ENCODE measurements at places on chromosomes 1 and 21. TPM values are rescaled to one million over a fixed set of nuclear protein-coding genes. Genes with fewer than 3 reads are reported as not detected.

The RNASEL gene
- total RNA-seq = 3.5 TPM

The FALEC gene
- total RNA-seq = 0.44 TPM

The LRIF1 gene
- 14.9 TPM for total RNA-seq

The CDC20 gene
- 0.99 TPM for total RNA-seq

The NUDT4B gene
- not detected for total RNA-seq

The FAM89A gene
- total RNA-seq = 6.5 TPM

The ADAM30 gene
- total RNA-seq = not detected

The SLC25A34 gene
- 34.0 TPM for total RNA-seq

The C1orf210 gene
- total RNA-seq = not detected

The CR1 gene
- 2.0 TPM for total RNA-seq

The WDR3 gene
- 10.8 TPM for total RNA-seq

The NHLH2 gene
- total RNA-seq = not detected

The OPTC gene
- total RNA-seq = not detected

The CRNN gene
- not detected for total RNA-seq

The PTGFRN gene
- 111 TPM for total RNA-seq

The C4BPB gene
- total RNA-seq = 0.30 TPM

The OR2T29 gene
- not detected for total RNA-seq

The PITHD1 gene
- 40.3 TPM for total RNA-seq

The TNFRSF1B gene
- 16.2 TPM for total RNA-seq

The RGS1 gene
- total RNA-seq = 0.74 TPM

The MLLT11 gene
- 34.1 TPM for total RNA-seq

The C1orf226 gene
- 8.7 TPM for total RNA-seq

The SNRPE gene
- 46.7 TPM for total RNA-seq

The GBP6 gene
- total RNA-seq = 0.08 TPM

The PALMD gene
- total RNA-seq = 123 TPM

The RHD gene
- not detected for total RNA-seq

The CFAP107 gene
- total RNA-seq = not detected

The CEP104 gene
- total RNA-seq = 32.2 TPM

The PRR9 gene
- not detected for total RNA-seq

The MYOG gene
- total RNA-seq = not detected

The IL19 gene
- not detected for total RNA-seq

The MSH4 gene
- 0.25 TPM for total RNA-seq

The TFF2 gene
- not detected for total RNA-seq

The NBPF4 gene
- total RNA-seq = not detected

The SLFNL1 gene
- 0.16 TPM for total RNA-seq

The ZNF684 gene
- total RNA-seq = 7.8 TPM

The LGR6 gene
- total RNA-seq = 0.60 TPM

The LRRC3 gene
- total RNA-seq = 1.8 TPM

The CLSTN1 gene
- 63.5 TPM for total RNA-seq

The CEP170 gene
- total RNA-seq = 51.3 TPM

The CCDC27 gene
- 0.08 TPM for total RNA-seq

The TSPAN2 gene
- 5.3 TPM for total RNA-seq

The KPNA6 gene
- 75.9 TPM for total RNA-seq

The ERO1B gene
- total RNA-seq = 7.2 TPM

The GPR153 gene
- total RNA-seq = 4.8 TPM

The NFIA gene
- total RNA-seq = 90.2 TPM

The SPATA21 gene
- not detected for total RNA-seq

The ZNF683 gene
- not detected for total RNA-seq

The HSPB7 gene
- total RNA-seq = 4,061 TPM

The ATP8B2 gene
- total RNA-seq = 11.8 TPM

The MANEAL gene
- total RNA-seq = 1.9 TPM

The KRTAP13-1 gene
- not detected for total RNA-seq
